ENCODE measurements at places on chromosomes 7 and 10.

- no peak for DNase-seq
Observed at GRCh38 chr10:122291739-122292138, 20.6 kb downstream of the BTBD16 start.

DNA sequence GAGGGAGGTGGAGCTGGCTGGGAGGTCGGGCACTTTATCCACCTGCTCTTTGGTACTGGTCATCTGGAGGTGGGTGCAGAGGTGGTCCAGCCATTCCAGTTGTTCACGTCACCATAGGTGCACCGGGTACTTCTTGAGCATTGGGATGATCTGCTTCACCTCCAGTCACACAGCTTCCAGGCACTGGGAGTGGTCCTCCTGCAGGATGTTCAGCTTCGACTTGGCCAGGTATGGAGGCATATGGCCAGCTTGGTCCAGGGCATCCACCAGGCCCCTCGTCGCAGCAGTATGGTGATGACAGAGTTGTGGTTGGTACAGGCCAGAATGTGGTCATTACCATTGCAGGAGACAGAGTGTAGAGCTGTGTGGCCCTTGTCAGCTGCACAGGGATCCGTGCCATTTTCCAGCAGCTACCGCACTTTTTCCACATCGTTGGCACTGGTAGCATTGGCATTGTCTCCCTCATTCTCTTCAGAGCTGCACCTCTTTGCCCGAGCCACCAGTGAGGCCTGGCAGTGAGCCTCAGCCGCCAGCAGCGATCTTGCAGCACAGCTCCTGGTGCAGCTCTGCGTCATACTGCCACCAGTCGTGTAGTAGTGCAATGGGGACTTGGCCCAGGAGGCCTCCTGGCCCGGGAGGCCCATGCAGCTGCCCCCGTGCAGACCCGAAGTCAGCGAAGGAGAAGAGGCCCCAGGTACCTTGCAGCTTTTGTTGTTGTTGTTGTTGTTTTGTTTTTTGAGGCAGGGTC is 150.9 kb downstream of the ZNF22 start:
- no peak for DNase-seq

GRCh38 chr7:120838281-120838682 is 19.7 kb downstream of the TSPAN12 start:
- DNase-seq: no peak

GRCh38 chr10:121490871-121491519 is 107.2 kb downstream of the FGFR2 start:
- DNase-seq: no peak

GRCh38 chr10:97332591-97333350 is 1.8 kb downstream of the FRAT2 start:
- DNase-seq: peak; percentile 87

DNA sequence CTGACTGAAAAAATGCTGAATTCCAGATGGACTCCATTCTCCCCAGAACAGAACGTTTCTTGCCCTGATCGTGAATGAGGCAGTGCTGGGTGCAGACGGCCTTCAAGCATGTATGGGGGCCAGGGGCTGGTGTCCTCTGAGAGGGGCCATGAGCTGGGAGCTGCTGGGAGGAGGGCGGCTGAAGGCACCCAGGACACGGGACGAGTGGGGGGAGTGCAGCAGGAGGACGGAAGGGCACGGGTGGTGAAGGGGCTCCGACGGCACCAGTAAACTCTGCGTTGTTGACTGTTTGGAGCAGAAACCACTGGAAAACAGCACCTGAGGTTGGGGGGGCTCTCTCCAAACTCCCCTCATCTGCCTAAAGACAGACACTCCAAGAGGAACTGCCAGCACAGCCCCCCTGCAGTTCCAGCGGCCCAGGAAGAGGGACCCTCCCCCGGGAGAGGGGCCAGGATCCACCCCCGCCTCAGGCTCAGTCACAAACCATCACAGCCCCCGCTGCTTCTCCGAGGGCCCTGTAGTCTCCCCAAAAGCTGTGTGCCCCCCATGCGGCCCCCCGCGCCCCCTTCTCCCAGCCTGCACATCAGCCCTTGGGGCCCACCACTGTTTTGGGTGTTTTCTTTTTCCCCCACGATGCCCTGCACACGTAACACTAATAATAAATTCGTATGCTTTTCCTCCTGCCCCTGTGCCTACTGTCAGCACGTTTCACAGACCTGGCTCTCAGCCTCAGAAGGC is 55.5 kb downstream of the DPYSL4 start:
- no peak for DNase-seq

- no peak for DNase-seq
Observed at GRCh38 chr7:55484241-55484640, 88.1 kb downstream of the VOPP1 start.

DNA sequence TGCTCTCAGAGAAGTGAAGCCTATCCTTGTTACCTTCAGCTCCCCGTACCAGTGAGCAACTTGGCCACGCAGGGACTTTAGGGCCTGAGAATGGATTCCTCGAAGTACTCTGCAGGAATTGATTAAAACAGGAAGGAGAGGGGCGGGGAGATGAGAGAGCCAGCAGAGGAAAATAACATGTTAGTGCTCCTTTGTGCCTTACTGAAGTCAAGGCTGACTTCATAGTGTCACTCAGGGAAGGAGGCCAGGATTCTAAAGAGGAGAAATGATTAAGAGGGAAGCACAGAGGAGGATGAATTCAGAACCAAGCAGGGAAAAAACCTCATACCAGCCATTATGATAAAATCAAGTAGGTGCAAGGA is 195.6 kb upstream of the RHOBTB1 start:
- no peak for DNase-seq

GRCh38 chr10:42868530-42868929 is 85.9 kb downstream of the BMS1 start:
- no peak for DNase-seq

- no peak for DNase-seq
Observed at GRCh38 chr7:27199849-27200760, at the start of gene HOXA13. Gene HOXA13 (minus strand): TSS chr7:27200091. CDS start chr7:27200077, 14 bp downstream.

DNA sequence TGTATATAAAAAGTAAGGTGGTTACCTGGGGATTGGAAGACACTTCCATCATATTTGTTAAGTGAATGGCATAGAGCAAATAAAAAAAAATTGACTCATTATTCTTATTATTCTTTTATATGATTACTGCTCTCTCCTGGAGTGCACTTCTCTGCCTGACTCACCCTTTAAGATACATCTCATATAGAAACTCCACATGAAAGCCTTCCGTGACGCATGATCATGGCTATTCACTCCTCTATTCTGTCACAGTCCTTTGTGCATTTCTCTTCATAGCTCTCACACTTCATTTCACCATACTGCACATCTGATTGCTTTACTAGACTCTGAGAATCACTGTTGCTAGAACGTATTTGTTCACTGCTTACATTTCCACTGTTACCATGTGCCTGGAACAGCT is 597.3 kb downstream of the CNTNAP2 start:
- DNase-seq: no peak

DNA sequence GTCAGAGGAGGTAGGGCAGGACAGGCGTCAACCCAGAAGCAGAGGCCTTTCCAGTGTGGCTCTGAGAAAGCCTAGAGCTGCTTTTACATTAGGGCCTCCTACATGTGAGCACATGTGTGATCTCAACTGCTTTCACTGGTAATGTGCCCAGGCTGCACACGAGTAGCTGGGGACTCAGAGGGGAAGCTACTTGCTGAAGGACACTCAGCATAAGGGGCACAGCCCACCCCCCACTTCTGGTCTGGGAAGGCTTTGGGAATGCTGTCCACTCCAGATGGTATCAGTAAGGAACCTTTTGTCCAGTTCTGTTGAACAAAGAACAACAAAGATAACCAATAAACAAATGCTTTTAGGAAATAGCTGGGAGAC is 18.9 kb downstream of the PRF1 start:
- DNase-seq: no peak

GRCh38 chr7:5495581-5496375 is 72.1 kb upstream of the TNRC18 start:
- no peak for DNase-seq

- DNase-seq: no peak
Observed at GRCh38 chr7:94658826-94659225, 2.9 kb upstream of the SGCE start.

DNA sequence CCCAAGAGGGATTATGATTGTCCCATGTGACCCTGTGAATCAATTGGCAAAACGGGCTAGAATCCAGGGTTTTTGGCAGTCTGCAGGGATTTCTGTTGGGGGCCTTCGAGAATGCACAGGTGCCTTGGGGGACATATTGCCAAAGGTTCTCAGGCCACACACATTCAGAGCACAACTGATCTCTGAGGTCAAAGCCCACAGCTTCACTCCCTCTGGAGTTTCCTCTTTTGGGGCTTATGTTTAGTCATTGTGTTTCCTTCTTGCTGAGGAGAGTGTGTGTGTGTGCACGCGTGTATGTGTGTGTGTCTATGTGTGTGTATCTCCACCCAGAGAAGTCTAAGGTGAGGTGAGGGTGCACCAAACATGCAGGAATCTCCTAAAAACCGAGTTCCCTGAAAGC is 8.8 kb downstream of the PPIF start:
- DNase-seq: no peak

Data from large intestine (tissue), 12 donors.